Activated naive CD8-positive, alpha-beta T cell treated with anti-CD3 and anti-CD28 coated beads for 36 hours (primary cell): ENCODE measurements at places on chromosomes 5 and 9.

DNA sequence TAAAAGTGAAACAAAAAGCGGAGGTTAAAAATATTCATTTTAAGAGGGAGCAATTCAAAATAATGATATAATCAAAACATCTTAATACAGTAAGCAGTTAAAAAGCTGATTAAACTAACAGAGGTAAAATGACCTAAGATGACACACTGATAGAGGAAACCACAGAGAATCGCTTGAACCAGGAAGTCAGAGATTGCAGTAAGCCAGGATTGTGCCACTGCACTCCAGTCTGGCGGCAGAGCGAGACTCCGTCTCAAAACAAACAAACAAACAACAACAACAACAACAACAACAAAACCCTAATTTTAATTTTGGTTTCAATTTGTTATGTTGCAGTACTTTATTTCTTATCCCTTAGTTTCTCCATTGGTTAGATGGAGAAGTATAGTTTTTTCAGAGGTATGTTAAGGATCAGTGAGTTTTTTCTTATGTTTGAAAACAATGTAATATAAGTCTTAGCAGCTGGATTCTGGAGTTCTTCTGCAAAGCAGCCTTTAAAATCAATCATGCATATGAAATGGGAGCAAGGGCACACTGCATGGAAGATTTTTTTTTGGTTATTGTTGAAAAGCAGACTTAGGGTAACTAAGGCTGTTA, 58.5 kb downstream of the MLANA start:
- DNase-seq, result peak; percentile 2

DNA sequence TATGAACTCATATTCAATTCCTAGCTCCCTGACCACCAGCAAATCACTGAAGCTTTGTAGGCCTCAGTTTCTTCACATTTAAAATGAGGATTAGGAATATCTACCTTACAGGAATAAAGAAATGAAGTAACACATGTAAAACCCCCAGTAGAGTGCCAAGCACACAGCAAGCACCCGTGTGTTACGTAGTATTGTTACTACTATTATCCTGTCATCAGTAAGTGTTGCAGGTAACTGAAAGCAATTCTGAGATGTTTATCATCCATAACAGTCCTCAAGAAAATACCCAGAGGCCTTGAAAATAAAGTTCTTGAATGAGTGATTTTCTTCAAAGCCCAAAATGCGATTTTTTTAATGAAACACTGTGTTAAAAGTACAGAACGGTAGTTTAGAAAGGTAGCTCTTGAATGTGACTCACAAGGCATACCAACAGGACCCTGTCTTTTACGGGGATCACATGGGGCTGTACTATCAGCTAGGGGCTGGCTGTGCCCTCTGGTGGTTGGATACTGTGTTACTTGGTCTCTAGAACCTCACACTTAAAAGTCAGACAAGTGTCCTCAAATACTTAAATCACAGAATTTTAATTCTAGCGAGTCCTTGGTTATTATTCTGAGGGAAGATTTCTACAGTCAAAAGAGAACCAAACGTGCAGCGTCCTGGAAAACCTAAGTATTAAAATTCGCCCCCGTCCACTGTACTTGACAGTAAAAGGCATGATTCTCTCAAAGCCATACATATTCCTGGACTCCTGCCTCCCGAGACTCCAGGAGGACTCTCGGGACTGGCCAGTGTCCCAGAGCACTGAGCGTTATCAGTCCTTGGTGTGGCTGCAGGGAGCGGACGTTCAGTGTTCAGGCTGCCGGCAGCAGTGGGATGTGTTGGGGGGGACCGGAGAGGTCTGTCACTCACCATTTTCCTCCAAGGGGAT, 725 bp downstream of the NDUFB6 start:
- peak; percentile 66 for DNase-seq

DNA sequence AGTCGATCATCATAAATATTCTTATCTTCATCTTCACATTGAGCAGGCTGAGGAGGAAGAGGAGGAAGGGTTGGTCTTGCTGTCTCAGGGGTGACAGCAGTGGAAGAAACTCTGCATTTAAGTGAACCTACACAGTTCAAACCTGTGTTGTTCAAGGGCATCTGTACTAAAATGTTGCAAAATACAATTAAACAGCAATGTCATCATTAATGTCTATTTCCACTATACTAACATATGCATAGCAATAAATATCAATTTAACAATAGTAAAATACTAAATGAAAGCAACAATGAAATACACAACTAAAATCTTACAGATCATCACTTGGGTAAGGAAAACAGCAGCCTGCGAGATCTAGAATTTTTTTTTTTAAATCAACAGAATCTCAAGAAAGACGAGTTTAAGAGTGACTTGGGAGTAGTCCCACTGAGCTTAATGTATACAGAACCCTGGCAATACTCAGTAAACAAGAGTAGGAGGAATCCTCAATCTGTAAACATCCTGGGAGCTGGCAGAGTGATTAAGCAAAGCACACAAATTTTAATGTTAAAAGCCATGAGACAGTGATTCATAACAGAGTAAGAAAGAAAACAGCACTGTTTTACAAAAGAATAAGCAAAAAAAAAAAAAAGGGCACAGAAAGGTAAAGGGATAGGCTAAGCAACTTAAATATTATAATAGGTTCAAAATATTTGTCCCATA, 10.0 kb downstream of the HOMER1 start:
- no peak for DNase-seq

DNA sequence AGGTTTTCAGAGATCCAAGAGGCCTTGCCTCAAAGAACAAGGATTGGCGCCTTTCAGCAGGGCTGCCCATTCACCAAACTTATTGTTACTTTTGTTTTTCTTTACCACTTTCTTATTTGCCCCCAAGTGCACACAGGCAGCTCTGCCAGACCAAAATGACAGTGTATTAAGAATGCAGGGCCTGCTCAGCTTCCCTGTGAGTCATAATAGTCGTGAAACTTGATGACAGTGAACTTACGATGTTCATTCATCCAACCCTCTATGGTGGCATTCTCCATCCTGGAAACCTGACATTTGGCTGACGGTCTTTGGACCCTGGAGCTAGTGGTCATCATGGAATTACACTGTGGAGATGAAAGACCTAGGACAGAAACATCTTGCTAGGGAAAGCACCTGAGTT, 44.3 kb downstream of the UBE2QL1 start:
- no peak for DNase-seq

DNA sequence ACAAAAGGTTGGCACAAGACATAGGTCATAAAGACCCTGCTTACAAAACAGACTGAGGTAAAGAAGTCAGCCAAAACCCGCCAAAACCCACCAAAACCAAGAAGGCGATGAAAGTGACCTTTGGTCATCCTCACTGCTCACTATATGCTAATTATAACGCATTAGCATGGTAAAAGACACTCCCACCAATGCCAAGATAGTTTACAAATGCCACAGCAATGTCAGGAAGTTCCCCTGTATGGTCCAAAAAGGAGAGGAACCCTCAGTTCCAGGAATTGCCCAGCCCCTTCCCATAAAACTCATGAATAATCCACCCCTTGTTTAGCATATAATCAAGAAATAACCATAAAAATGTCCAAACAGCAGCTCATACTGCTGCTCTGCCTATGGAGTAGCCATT, 27.7 kb downstream of the MLLT3 start:
- no peak for DNase-seq

GRCh38 chr9:130561056-130561455, 18.3 kb upstream of the FUBP3 start:
- DNase-seq, result no peak

GRCh38 chr5:18850216-18850615, 1137.8 kb downstream of the CDH18 start:
- no peak for DNase-seq

DNA sequence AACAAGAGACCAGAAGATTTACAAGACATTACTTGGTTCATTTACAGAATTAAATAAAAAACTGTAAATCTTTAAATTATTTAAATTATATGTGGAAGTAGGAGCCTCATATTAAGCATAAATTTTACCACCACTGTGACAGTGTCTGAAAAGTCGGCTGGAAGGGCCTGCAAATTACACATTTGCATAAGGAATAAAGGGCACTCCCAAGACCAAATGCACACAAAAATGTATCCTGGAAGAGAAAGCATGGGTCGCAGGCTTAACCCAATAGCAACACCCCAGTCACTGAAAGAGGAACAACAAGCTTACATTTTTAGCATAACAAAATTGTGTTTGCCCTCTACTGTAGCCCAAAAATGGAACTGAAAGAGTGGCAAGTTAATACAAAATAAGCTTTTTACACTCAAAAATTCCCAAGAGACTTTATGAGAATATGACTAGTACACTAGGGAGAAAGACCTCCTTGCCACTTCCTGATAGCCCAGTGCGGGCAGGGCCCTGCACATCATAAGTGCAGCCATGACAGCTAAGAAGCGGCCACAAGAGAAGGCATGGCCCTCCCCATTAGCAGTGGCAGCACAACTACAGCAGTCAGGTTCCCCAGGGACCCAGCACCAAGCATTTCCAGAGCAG, 482.0 kb downstream of the DTWD2 start:
- DNase-seq, result no peak

GRCh38 chr5:127400539-127400938, 109.9 kb downstream of the MEGF10 start:
- DNase-seq, result no peak

DNA sequence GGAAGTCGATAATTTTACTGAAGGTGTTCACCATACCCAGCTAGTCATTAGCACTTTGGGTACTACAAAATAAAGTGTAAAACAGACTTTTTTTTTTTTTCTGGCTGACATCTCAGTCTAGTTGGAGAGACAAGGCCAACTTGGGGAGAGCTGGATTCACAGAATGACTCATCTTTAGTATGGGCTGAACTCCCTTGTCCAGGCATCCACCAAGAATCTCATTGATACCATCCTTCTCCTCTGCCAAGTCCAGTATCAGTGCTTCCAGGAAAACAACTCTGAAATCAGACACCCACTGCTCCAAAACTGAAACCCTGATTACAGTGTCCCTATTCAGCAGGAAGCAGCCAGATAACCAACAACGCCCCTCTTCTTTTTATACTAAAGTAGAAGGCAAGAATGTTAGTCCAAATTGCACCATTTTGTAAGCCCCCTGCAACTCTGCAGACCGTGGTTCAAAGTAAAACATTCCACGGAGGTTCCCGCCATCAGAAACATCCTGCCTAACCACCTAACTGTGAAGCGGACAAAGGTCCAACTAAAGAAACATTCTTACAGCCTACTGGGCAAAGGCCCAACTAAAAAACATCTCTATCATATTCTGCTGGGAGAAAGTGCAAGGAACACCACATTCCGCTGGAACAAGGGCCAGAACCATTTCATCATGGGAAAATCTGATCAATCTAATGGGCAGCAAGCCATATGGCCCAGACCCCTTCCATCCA, 728.2 kb downstream of the BRINP1 start:
- no peak for DNase-seq

- no peak for DNase-seq
These were observed 303.2 kb downstream of the PRR16 start for GRCh38 chr5:120767178-120767820.

DNA sequence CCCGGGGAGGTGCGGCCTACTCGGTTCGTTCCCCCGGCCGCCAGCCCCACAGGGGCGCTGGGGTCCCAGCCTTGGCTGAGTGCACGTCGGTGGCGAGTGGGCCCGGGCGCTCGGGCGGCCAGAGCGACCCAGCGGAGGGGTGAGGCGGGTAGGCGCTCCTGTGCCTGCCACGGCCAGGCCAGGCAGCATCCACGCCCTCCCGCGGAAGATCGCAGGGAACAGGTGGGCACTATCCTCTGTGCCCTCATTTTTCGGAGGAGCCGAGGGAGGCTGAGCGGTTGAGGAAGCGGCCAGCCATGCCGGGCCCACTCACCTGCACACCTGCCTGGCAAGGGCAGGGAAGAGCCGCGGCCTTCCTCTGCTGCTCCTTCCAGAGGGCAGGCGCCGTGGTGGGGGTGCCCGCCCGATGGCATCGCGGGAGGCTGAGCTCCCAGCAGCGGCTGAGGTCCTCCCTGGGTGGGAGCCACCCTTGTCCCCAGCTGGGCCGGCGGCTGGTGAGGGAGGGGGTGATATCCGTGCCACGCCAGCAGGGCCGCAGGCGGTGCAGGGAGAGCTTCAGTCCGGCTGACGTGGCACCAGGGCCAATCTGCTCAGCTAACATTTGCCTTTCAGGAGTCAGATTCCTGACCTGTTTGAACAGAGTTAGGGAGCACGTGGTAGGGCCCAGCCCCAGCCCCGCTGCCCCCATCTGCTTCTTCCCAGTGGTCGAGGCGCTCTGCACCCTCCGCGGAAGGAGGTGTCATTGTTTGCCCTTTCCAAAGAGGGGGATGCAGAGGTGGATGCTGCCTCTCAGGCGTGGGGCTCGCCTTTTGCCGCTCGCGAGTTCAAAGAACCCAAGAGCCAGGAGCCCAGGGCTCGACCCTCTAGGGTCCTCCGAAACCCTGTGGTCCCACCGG, 1.6 kb upstream of the SEC16A start:
- no peak for DNase-seq

- no peak for DNase-seq
These were observed 76.2 kb downstream of the IQGAP2 start for GRCh38 chr5:76479281-76479680.

- peak; percentile 91 for DNase-seq
These were observed 76.8 kb downstream of the STK10 start for GRCh38 chr5:172110921-172111851.

DNA sequence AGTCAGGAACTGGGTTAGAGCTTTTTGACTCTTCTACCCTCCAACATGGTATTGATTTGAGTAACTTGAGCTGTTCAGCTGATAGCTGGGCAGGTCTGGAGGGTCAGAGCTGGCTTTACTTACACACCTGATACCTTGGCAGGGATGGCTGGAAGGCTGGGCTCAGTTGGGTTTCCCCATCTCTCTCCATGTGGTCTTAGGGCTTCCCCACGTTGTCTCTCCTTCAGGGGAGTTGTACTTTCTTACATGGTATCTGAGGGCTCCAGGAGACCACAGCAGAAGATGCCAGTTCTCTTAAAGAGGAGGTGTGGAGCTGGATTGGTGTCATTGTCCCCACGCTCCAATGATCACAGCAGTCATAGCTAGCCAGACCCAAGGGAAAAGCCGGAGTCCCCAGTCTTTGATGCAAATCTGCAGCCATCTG, 25.6 kb downstream of the ISOC1 start:
- no peak for DNase-seq

GRCh38 chr9:7088611-7089010, 330.8 kb downstream of the KDM4C start:
- no peak for DNase-seq

DNA sequence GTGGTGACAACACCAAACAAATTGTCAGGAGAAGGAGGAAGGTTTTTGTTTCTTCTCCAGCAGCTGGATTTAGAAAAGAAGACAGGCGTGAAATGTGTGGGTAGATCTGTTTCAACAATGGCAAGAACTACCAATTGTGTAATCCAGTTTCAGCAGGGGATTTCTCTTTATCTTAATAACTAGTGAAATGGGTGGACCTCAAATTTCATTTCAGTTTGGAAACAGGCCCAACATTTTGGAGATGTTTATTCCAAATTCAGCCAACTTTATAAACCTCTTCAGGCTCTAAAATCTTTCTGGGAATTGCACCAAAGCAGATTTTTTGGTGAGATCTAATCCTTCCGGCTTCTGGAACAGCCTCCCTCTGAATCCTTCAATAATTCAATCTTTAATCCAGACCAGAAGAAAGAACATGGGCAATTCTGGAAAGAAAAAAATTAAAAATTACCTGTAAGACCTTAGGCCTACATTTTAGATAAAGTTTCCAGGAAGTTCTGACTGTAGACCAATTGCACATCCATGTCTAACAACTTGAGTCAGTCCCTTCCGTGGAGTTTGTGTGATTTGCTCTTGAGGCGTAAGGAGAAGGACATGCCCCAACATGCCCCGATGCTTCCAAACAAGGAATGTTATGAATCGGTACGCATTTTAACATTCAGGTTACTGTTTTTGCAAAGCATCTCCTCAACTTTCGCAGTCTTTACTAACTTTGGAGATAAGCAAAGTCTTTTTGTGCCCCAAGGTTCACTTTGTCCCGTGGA, 423.6 kb downstream of the IRX1 start:
- DNase-seq, result no peak
